Stimulated activated CD4-positive, alpha-beta T cell treated with anti-CD3 and anti-CD28 coated beads, TNF-alpha, amount 100 ng/mL, for 1 hour (primary cell): ENCODE measurements at places on chromosomes 2 and 18.

- no peak for DNase-seq
Measured at GRCh38 chr2:165897074-165897473, 56.5 kb downstream of the TTC21B start.

DNA sequence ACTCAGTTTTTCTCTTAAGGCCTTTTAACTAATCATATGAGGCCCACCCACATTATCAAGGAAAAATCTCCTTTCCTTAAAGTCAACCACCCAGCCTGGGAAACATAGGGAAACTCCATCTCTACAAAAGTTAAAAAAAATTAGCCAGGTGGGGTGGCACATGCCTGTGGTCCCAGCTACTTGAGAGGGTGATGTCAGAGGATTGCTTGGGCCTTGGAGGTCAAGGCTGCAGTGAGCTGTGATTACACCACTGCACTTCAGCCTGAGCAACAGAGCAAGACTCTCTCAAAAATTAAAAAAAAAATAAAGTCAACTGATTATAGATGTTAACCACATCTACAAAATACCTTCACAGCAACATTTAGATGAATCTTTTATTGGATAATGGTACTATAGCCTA is 5.8 kb downstream of the DPYSL5 start:
- DNase-seq = no peak

- no peak for DNase-seq
Measured at GRCh38 chr18:22459491-22459890, 41.8 kb upstream of the CTAGE1 start.

DNA sequence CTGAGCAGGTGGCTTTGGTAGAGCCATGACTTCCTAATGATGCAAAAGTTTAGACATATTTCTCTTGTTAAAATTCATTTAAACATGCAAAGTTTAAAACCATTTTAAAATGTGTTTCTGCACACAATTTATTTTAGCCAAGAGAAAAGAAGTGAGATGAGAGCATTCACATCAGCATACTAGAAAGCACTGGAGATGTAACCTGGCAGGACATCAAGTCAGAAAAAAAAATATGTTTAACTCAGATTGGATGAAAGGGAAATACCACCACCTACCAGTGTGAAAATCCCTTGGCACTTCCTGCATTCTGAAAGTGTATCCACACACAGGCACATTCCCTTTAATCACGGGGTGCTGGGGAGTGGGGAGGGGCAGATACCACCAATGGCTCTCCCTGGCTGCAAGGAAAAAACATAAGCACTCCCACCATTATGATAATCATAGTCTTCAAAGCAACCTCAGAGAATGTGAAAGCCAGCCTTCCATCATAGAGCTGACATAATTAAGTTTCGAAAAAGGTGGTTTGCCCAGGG is 25.0 kb downstream of the DNER start:
- DNase-seq = no peak

- no peak for DNase-seq
Measured at GRCh38 chr2:37894047-37894446, 31.0 kb upstream of the RMDN2 start.

DNA sequence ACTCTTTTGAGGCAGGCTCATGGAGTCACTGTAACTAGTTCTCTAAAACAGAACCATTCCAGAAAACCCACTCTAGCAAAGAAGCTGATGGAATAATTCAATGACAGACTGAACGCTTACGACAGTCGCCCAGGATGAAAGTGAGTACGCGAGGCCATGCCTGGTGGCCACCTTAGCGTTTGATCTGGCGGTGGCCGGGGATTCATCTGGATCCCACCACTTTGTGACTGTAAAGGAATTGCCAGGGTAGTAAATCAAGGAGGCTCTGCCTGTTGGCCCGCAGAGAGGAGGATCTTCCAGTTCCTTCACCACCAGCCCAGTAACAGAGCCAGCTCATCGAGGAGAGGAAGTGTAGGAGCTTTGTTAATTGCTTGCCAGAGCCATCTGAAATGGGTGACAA is 34.6 kb downstream of the GREB1 start:
- no peak for DNase-seq

DNA sequence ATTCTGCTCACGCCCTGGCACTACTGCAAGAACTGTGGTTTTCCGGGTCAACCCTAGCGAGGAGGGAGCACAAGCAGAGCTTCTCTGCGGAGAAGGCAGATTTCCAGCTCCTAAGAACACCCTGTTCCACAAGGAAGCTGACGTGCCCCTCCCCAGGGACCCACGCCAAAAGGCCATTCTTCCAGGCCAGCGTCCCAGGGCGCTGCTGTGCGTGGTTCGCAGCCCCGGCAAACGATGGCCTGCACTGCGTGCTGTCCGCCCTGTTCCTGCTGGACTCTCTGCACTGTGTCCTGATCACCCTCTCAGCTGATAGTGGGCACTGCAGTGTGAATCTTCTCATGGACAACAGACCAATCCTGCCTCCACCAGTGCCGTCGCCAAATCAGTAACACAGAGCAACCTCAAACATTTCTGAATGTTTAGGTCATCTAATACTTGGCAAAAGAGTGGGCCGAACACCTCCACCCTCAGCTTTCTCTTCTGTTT is 49.1 kb downstream of the ADI1 start:
- no peak for DNase-seq

- DNase-seq = no peak
Measured at GRCh38 chr18:55786651-55787272, 198.8 kb upstream of the TCF4 start.

DNA sequence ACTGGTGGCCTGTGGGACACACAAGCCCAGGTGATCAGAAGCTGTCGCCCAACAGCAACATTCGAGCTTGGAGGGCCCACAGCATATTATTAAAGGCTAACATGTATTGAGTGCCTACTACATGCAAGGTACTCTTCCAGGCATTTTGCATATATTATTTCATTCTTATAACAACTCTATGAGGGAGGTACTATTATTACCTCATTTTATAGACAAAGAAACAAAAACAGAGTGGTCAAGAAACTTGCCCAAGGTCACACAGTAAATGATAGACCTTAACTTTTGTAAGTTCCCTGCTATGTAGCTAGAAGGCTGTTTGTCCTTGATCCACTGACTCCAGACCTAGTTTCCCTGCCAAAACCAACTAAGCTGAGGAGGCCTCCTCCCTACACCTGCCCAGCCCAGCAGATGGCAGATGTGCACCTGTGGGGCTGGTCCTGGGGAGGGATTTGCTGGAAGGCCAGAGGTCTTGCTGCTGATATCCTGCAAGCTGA is 35.7 kb downstream of the KANSL3 start:
- DNase-seq = no peak

GRCh38 chr2:79083597-79084251 is 4.1 kb downstream of the REG1B start:
- no peak for DNase-seq

- DNase-seq = no peak
Measured at GRCh38 chr2:212414767-212415211, 123.8 kb downstream of the ERBB4 start.

DNA sequence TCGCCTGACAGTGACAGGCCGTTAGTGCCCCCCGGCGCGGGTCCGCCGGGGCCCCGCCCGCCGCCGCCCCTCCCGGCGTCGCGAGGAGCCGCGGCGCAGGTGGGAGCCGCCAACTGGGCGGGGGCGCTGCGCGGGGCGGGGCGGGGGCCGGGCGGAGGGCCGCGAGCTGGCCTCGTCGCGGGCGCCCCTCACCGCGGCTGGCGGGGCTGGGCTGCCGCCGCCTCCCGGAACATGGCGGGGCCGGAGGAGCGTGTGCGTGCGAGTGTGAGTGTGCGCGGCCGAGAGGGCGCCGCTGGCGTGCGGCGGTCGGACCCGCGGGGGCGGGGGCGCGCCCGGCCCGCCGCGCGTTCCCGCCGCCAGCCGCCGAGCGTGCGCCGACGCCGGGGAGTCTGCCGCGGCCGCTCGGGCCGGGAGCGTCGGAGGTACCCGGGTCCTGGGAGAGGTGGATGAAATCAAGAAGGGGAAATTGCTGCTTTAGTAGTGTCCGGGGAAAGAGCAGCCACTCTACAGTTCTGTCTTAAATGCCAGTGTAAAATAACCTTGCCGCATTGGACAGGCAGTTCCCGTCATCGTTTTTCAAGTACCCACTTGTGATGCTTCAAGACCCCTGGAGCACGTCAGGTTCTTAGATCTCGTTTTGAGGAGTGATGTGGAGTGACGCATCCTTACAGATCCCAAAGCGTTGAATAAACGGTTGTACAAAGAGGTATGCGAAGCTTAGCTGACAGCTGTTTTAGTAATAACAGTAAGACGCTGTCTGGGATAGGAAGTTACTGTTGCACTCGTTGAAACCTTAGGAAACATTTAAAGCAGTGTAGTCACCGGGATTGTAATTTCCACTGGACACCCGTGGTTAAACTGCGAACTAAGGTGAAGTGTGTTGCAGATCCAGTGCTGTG is 836 bp downstream of the ANKRD12 start:
- DNase-seq = peak; percentile 53

DNA sequence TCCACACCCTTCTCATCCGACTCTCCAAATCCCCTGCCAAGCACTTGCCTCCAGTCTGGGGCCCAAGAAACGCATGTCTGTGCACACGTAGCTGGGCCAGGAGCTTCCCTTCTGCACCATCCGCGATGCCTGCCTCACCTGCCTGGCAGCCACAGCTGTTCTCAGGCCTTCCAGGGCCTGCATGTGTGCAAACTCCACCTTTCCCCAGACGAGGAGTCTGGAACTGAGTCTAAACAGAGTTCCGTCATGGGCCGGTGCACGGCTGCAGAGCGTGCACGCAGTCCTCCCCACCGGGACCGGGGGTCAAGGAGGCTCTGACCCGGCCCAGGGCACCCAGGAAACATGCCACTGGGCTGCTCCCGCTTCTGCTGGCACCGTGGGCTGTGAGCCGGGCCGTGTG is 66.8 kb upstream of the SALL3 start:
- DNase-seq = no peak

- no peak for DNase-seq
Measured at GRCh38 chr2:213069531-213069930, 81.9 kb downstream of the IKZF2 start.

- DNase-seq = no peak
Measured at GRCh38 chr2:233380132-233380895, 26.0 kb downstream of the DGKD start.

GRCh38 chr2:69141061-69141460 is 128.1 kb downstream of the ANTXR1 start:
- DNase-seq = no peak

DNA sequence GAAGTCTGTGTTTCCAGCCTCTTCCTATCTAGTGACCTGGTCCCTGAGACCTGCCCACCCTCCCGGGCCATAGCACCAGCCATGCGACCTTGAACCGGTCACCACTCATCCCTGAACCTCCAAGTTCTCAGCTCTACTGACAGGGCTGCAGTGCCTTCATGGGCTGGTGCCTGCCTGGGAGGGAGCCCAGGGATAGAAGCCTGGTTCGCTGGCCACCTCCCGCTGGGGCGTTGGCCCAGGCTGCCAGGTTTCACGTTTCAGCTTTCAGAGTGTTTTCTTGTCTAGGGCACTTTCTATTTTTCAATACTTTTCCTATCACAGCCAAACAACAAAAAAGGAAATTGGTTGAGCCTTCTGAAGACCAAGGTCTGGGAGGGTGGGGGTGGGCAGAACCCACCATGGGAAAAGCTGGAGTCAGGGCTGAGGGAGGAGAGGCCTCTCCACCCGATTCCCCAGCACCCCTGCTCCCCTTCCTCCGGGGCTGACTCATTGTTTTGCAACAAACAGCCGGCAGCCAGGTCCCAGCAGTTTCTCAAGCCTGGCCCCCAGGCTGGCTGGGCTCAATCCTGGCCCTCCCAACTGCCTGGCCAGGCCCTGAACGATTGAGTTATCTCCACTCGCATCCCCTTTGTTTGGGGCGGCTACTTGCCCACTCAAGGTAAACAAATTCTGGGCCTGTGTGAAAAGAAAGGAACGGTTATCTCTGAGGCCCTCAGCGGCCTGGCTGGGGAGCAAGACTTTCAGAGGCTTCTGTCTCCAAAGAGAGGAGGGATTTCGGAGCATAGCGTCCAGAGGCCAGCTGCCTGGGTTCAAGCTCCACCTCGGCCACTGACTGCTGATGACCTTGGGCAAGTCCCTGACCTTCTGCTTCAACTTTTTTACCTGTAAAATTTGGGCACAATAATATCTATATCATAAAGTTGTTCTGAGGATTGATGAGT is 47.5 kb downstream of the ZFP36L2 start:
- DNase-seq = no peak

DNA sequence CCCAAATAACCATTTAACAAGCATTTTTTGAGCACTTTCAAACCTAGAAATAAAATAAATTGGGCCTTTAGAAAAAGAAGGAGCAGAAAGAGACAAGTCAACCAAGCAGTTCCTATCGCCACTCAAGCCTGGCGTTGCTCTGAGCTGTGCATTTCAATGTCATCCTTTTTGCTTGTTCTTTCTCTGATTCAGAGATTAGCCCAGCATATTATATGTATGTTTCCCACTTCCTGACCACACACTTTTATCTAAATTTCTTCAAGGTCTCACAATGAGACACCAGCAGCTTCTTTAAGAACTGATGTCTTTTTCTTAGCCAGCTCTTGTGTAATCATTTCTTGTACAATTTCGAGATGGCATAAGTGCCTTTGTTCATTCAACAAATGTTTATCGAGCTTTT is 344.5 kb upstream of the ID2 start:
- no peak for DNase-seq

GRCh38 chr2:80700961-80701360 is 396.4 kb upstream of the LRRTM1 start:
- DNase-seq = no peak

DNA sequence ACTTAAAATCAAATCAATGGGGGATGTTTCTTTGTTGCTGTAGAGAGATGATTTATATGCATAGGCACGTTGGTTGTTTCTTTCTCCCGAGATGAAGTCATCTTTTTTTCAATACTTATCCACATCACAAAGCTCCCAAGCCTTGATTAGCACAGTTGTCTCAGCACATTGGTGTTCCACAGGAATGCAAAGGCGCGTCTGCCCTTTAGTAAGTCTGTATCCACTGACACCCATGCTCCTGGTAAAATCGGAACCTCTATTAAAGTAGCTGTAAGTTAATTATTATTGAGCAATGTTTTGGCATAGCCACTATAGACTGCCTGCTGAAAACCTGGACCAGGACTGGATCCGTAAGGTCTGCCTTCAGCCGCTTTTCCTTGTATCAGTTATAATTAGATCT is 77.6 kb upstream of the RBM44 start:
- DNase-seq = no peak

DNA sequence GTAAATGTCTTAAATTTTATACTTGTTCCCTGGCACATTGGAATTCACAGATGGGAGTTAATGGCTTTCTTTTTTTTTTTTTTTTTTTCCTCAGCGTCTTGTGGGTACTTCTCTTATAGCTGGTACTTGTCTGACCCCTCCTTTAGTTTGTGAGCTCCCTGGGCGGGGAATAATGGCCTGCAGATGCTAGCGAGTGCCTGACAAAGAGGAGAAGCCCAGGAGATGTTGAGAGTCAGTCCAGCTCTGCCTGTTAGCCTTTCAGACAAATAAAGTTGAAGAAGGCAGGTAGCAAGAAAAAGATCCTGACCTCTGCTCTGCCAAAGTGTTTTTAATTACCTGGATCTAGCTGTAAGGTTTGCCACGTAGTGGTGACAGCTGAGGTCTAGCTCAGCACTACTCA is 6.6 kb downstream of the BCL2L11 start:
- DNase-seq = no peak
